ENCODE measurements at places on chromosomes 2 and 18.

- no peak for DNase-seq
Observed at GRCh38 chr2:204110338-204110741, 173.8 kb downstream of the ICOS start.

DNA sequence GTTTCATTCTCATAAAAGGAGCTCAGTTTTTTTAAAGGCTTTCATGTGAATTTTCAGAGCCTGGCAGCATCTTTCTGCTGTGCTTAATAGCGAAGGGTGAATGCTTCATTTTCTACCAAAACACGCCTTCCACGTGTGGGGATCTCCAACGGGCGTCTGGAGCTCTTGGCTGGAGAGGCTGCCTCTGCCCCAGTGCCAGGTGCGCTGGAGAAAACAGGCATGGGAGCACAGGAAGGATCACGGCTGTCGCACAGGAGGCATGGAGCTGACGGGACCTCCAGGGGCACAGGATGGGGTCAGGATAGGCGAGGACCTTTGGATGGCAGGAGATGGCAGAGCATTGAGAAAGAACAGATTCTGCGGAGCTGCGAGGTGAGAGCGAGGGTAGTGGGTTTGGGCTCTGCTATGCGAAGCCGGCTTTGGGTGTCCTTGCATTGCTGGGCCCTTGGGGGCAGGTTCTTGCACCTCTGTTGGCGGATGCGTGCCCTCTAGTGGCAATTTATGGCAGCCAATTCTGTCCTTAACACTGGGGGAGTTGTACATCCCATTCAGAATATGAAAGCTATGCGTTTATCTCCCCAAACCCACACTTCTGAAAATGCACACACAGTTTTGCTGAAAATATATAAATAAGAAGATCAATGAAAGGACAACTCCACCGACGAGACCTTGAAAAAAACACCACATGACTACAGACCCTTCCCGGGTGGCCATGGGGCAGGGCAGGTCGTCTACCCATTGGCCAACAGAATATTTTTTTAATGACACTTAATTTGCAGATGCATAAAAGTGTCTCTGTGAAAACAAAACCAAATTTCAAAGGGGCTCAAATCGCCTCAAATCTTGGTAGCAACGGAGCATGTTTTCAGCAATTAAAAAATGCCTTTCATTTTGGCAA, 90.4 kb upstream of the SLC35G4 start:
- peak; percentile 47 for DNase-seq

GRCh38 chr2:162244541-162245031, 1.3 kb upstream of the FAP start:
- DNase-seq = no peak

DNA sequence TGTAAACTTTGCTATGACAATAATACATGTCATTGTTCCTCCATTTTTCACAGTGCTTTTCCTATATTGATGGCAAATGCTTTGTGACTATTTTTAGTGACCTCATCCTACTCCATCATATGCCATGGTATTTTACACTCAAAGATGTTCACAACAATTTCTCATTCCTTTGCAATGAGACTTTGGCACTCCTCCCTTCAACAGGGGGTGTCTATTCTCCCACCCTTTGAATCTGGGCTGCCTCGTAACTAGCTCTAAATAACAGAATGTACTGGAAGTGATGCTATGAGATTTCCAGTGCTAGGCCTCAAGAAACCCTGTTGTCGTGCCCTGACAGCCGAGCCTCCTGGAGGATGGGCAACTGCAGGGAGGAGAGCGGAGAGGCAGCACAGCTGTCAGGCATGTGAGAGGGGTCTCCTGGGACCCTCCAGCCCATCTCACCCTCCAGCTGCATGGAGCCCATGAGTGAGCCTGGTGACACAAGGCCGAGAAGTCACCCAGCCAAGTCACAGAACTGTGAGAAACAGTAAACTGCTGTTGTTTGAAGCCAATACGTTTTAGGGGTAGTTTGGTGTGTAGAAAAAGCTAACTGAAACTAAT, 103.1 kb upstream of the APCDD1 start:
- DNase-seq = no peak

DNA sequence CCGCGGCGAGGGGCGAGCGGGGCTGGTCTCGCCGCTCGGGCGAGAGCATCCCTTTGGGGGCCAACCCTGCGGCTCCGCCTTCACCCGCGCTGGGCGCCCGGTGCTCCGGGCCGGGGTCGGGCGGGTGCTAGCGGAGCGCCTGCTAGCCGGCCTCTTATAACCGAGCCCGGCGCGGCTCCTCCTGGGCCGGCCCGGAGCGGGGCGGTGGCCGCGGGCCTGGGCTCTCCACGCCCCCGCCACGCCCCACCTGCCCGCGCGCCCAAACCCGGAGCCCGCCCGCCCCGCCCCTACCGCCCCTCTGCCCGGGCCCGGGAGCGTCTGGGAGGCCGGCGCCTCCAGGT, at the start of gene FOXI3:
FOXI3 (minus strand) TSS at position 129 of the 341 bp plus-strand sequence. CDS start 158 bp downstream, outside the sequence.
- no peak for DNase-seq

DNA sequence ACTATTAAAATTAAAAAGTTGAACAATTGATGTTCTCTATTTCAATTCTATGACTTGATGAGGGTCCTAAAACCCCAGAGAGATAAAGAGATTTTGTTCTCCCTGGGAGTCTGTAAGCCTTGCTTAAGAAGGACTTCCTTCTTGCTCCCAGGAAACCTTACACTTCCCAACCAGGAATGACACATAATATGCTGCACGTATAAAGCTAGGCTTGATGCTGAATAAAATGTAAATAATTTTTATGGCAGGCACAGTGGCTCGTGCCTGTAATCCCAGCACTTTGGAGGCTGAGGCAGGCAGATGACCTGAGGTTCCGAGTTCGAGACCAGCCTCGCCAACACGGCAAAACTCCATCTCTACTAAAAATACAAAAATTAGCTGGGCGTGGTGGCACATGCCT, 27.8 kb downstream of the SPIRE1 start:
- no peak for DNase-seq

DNA sequence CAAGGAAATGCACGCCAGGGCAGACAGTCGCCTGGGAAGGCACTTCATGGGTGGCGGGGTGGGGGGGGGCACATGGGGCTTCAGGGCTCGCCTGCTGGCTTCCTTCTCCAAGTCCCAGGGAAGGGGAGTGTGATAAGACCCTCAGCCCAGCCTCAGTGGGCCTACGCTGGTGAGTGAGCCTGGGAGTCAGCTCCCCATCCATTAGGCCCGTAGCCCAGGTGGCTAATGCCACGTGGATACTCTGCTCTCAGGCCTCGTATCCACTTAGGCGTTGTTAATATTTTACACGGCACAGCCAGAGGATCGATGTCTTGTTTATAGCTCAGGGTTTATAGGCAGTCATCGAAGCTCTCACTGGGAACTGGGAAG, 47.1 kb downstream of the KCNIP3 start:
- DNase-seq = no peak

DNA sequence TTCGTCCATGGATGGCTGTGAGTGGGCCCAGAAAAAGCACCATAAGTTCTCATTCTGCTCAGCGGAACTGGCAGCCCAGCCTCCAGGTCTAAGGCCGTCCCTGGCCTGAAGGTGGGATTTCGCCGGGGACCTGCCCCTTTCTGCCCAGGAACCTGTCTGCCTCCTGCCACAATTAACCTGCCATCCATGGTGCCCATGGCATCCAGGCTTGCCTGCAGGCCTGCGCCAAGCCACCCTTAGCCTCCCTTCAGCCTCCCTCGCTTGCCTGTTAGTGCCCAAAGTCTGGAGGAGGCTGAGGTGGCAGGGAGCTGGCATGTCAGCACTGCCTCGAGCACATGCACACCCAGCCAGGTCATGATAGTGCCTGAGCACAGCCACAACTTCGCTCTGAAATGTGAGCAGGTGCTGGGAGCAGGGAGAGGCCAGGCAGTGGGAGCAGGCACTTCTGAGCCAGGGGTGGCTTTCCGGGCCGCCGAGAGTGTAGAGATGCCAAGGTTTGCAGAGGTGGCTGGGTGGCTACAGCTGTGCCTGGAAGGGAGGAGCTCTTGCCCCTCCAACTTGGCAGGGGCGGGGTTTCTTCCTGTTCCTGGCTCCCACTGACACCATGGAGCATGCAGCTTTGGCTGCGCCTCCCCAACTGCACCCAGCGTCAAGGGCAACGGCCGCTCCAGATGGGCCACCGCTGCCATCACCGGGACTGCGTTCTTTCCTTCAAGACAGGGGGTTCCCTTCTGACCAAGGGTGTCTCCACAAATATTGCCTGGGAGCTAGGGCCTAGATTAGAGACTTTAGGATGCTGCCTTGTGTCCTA, 648.9 kb upstream of the VRK2 start:
- no peak for DNase-seq

DNA sequence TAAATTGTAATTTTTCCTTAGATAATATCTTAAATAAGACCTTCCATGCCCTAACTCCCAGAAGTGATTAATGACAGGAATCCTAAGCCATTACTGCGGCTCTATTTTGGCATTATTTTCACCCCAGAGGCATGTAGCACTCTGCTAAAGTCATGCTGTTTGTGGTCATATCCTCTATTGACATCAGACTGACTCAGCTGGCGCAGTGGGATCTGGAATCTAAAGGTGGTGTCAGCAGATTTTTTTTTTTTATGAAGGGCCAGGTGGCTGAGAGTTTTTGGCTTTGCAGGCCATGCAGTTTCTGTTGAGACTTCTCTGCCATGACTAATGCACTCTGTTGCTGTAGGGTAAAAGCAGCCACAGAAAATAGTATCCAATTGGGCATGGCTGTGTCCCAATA, 64.1 kb upstream of the ACVR1C start:
- DNase-seq = no peak

GRCh38 chr18:59752666-59753065, 55.4 kb upstream of the CCBE1 start:
- no peak for DNase-seq

DNA sequence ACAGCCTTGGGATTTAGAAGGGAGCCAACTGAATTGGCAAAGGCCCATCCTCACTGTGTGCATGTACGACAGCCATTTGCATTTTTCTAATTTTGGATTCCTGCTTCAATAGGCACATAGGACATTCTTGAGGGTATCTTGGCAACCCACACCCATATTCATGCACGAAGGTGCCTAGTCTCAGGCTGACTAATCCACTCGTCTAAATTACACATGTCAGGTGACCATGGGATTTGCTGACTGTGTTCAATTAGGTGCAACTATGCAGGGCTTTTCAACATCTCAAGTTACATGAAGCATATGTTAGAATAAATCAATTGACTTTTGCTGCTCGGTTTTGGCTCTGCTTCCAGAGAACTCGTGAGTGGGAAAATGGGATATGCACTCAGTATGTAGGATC, 249.7 kb downstream of the SP3 start:
- no peak for DNase-seq

DNA sequence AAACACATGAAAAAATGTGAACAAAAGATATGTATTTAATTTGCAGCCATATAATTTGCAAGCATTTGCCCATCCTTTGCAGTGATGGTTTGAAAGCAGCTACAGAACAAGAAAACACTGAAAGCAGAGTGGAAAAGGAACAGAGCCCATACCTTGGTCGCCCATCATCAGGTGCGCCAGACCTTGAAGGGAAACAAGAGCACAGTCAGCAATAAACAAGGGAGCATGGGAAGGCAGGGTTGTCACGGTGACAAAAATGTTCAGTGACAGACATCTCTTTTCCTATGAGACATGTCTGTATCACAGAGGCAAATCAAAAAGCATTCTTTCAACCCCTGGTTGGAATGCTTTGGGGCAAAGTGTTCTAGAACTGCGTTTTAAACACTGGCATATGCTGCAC, 109.4 kb downstream of the NRXN1 start:
- DNase-seq = no peak

DNA sequence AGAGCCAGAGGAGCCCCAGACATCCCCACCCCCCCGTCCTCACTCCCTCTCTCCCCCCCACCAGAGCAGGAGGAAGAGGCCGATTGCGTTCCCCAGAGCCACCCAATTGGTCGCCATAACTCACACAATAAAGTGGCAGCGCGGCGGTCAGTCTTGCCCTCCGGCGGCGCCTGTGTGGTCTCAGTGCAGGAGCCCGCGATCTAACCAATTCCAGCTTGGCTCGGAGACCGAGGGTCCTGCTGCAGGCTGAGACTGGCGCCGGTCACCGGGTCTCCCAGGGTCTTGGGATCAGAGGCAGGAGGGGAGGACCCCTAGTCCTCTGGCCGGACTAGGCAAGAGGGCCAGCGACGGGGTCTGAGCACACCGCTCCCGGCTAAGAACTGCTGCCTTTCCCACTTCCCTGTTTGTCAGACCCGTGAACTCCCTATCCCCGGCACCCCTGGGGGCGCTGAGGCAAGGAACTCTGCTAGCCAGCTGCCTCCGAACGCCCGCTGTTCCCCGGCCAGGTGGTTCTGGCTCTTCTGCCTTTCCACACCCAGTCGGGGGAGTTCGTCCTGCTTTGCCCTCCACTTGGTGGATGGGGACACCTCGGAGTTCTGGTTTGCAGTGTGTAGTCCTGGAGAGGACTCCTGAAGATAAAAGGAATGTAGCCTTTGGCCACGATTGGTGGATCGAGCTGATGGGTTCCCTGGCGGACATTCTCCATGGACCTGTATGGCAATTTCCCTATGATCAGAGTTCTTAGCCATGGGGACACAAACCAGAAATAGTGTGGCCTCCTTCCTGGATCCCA, 1.0 kb upstream of the HOXD12 start:
- DNase-seq = no peak

DNA sequence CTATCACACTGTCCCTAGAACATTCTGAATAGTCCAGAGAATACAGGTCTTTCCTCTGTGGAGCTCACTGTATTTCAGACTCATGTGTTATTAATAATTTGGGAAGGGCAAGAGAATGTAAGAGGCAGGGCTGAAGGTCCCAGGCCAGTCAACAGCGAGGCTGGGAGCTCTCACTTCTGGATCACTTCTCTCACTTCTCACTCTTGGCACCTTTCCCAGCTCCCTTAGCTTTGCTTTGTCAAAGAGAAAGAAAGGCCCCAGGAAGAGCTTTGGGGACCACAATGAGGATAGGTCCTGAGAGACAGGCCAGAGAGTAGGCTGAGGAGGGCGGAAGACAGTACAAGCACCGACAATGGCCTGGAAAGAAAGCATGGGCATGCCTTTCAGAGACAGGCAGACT, 11.2 kb downstream of the EFR3B start:
- DNase-seq = peak; percentile 40

DNA sequence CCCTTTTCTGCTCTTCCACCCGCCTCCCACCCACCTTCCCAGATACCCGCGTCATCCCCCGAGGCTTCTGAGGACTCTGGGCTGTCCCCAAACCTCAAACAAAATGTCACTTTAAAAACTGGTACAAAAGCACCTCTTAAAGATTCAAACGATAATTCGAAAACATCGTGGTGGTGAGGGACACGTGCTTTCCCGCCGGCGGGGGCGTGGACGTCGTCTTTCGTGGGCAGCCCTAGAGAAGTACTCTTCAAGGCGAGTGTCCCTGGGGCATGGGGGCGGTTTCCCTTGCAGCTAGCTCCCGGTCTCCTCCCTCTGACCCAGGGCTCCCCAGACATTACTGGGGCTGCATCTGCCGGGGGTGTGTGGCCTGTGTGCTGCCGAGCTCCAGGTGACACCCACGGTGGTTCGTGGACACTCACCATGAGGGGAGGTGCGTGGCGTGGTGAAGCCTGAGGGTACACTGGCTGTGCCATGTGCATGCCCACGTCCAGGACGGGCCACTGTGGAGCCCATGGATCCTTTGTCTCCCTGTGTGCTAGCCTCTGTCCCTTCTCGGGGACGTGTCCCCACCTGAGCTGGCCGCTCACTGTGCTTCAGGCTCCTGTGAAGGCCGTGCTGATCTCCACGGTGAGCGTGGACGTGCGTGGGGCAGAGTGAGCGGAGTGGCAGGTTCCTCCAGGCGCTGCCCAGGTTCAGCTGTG, 117.8 kb downstream of the NFATC1 start:
- DNase-seq = no peak

- DNase-seq = no peak
Observed at GRCh38 chr2:202418511-202418910, 42.4 kb downstream of the BMPR2 start.
